LHCN-M2 (cell line): ENCODE measurements at places on chromosomes 3 and 15.
A peak's percentile ranks its signal among the peaks of the same experiment; 100 is the strongest.

DNA sequence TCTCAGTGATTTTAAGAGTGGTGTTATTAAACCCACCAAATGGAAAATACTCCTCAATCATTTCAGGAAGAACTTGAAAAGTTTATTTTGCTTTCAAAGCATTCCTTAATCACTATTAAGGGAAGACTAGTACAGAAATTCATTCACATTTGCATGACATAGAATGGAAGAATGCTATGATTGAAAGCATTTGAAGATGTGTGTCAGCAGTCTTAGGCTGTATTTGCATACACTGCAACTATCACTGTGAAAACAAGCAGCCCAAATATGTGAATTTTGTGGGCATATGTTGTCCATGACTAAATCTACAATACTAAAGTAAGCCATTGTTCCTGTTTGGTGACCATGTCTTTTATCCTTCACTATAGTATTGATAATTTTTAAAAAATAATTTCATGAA, 95.8 kb downstream of the CNTN3 start:
- DNase-seq: no peak

- peak; percentile 22 for DNase-seq
Measured at GRCh38 chr3:163048881-163049280, 1552.3 kb downstream of the OTOL1 start.

DNA sequence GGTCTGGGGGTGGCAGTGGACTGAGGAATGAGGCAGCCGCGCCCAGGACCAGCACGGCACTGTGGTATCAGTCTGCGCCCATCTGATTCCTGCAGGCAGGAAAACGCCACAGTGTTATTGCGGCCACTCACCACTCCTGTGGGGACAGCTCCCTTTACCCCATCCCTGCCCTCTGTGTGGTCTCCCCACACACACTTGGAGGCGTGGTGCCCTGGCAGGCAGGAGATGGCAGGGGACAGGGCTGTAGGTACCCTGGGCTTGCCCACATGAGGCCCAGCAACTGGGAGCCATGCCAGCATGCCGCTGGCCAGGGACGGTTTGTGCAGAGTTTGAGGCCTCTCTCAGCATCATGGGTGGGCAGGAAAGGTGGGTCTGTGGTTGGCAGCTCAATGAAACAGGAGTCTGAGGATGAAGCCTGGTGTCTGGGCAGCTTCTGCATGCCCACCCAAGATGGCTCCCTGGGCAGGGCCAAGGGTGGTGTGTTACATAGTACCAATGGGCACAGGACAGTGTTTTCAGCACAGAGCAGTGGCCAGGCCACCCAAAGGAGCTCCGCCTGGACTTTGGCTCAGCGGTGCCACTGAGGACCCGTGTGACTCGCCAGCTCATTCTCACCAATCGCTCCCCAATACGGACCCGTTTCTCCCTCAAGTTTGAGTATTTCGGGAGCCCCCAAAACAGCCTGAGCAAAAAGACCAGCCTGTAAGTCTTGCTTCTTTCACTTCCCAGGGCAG, 27.2 kb downstream of the ACAA1 start:
- no peak for DNase-seq

DNA sequence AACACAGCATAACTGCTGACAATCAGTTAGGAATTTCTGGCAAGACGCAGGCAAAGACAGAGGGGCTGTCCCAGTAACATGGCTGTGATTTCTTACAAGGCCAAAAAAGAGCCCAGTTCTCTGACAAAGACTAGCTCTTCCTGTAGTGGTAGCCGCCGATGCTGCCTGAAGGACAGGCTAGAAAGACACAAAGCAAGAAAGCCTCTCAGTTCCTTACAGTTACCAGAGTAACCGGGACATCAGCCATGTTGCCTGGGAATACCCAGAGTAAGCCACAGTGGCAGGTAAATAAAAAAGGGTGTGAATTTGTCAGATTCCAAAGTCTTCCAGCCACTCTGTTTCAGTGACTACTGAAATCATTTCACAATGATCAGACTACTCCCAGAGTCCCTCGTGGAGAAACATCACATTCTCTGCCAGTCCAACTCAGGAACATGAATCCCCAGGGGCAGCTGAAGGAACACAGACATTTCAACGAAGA, 493.6 kb upstream of the ADAMTS9 start:
- peak; percentile 21 for DNase-seq

- no peak for DNase-seq
Measured at GRCh38 chr3:142019794-142020320, 129.5 kb downstream of the TFDP2 start.

DNA sequence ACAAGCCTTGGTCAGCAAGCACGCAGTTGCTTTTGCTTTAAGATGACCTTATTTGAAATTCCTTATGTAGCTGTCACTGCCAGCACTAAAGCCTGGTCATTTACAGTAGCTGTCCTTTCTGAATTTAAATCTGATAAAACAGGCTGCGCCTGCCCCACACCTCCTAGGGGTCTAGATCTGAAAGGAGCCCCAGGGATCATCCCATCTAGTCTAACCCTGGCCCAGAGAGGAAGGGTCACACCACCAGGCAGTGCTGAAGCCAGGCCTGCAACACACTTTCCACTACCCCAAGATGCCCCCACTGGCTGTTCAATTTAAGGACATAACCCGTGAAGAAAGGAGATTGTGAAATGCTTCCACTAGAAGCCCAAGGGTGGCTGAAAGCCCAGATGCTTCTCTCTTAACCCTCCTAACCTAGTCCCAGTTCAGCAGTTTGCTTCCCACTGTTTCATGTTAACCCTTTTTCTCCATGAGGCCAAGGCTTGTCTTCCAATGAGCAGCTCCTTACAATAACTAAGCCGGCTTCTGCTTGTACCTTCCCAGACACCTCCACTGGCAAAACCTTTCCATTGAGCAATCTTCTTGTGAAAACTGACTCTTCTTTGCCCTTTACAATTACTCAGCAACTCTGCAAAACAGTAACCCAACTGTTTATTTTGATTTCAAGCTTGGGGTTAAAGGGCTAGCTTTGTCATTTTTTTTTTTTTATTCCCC, 198.9 kb upstream of the LPP start:
- peak; percentile 82 for DNase-seq

DNA sequence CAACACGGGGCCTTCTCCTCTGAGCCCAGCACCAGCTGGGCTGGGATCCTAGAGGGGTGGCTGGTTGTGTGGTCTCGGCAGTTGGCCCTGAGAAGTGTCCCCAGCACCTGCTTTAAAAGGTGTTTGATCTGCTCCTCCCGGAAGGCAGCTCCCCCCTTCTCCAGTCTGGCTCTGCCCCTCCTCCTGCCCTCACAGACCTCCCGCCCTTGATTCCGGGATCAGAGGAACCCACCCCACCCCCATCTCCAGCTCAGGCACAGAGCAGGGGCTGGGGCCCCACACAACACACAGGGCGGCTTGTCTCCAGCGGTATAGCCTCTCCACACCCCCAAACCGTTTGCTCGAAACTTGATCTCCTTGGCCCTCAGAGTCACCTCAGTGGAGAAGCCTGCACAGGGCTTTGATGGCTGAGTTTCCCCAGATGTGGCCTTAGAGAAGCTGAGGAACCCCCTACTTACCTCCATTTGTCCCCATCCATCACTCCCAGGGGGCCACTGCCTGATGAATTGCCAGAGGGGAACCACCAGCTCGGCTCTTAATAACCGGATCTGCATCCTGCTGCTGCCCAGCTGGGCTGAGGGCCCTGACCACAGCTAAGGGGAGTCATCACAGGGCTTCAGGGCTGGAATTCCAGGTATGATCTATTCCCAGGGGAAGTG, 6.4 kb upstream of the STRA6 start:
- DNase-seq: peak; percentile 23

GRCh38 chr15:98071786-98072185, 111.3 kb downstream of the ARRDC4 start:
- DNase-seq: no peak

- no peak for DNase-seq
Measured at GRCh38 chr3:148758303-148758884, 60.7 kb downstream of the AGTR1 start.

- DNase-seq: peak; percentile 63
Measured at GRCh38 chr3:71208211-71209095, 375.1 kb downstream of the FOXP1 start.

DNA sequence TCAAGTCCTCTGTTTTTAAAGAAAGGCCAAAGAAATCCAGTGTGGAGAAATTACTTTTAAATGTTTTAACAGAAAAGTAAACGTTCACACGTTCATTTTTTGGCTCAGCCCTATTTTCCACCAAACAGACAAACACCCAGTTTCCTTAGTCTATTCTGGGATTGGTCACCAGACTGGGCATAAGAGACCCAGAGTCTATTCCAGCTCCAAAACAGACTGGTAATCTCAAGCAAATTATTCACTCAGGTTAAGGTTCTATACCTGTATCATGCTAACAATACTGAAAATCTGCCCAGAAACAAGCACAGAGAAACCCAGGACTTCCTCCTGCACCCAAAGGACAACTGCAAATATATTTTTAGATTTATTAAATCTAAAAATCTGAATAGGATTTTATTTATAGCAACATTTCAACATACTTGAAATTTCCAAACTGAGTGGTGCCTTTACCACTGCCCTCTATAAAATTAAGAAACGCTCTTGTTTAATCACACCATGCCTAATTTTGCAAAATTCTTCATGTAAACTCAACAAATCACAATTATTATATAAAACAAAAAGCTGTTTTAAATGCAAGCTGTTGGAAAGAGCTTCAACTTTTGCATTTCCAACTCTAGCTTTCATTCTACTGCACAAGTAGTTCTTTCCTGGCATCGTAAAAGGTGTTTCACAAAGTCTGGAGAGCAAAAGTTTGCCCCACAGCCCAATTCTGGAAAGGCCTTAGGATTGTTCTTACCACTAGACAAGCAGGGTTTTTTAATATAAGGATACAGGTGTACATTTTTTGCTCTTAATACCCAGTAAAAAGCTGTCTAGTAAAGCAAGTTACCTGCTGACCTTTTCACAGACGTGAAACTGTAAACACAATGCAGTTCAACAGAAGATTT, 18.7 kb downstream of the ZNF148 start:
- no peak for DNase-seq

DNA sequence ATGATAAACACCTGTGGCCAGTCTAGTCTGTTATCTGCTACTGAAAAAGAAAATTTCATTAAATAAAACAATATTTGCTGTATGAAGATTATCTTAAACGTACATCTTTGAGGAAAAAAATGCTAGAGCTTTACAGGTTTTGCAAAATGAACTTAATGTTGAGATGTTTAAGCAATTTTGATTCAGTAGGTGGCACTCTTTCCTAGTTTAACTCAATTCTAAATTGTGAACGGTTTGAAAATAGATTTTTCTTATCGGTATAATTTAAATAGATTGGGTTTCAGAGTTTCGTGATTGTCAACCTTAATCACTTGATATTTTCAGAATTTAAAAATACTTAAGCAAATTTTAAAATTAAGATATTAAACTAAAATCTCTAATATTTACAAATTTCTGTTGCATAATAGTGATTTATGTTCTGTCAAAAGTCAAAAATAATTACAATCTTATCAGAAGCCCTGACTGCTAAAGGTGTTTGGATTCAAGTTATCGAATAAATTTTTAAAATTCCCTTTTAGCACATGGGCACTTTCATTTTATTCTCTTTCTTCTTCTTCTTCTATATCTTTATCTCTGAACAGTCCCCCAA, 7.0 kb upstream of the RNF111 start:
- DNase-seq: peak; percentile 41

DNA sequence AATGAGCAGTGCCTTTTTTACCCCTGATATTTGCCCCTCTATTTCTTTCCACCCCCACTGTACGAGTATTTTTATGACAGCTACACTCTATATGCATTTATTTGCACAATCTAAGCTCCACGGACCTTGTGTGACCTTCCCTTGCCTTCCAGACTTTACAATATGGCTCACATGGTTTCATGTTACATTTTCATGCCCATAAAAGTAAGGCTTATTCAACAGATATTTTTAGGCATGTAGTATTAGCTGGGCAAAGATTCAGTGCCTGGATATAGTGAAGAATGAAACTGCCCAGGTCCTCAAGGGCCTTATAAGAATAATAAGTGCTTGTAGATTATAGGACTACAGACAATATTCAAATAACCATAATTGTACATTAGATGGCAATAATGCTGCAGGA, 481.9 kb upstream of the CNTN4 start:
- no peak for DNase-seq

GRCh38 chr3:118682921-118683320, 351.7 kb downstream of the IGSF11 start:
- DNase-seq: peak; percentile 2

DNA sequence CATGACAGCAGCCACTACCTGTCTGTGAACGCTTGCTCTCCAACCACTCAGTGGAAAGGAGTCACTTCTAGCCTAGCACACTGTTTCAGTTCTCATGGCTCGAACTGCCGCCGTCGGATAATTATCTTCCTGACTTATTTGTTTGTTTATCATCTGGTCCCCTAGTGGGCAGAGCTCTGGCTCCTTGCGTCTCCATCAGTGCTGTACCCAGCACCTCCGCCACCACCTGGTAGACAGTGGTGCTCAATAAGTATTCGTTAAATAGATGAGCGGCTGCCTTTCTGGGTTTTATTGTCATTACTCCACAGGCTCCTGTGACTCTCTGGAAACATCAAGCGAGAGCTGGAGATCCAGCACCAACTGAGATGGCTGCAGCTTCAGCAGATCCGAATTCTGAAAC, 297.5 kb downstream of the NTRK3 start:
- no peak for DNase-seq

- DNase-seq: no peak
Measured at GRCh38 chr3:112579232-112579631, 17.4 kb downstream of the SLC35A5 start.

GRCh38 chr3:88589138-88589537, 439.4 kb downstream of the C3orf38 start:
- peak; percentile 20 for DNase-seq

- no peak for DNase-seq
Measured at GRCh38 chr3:139636511-139636910, 41.3 kb downstream of the NMNAT3 start.

- no peak for DNase-seq
Measured at GRCh38 chr3:13879102-13879945, 547 bp downstream of the WNT7A start.

GRCh38 chr15:74500401-74500800, 39.4 kb upstream of the UBL7 start:
- no peak for DNase-seq

DNA sequence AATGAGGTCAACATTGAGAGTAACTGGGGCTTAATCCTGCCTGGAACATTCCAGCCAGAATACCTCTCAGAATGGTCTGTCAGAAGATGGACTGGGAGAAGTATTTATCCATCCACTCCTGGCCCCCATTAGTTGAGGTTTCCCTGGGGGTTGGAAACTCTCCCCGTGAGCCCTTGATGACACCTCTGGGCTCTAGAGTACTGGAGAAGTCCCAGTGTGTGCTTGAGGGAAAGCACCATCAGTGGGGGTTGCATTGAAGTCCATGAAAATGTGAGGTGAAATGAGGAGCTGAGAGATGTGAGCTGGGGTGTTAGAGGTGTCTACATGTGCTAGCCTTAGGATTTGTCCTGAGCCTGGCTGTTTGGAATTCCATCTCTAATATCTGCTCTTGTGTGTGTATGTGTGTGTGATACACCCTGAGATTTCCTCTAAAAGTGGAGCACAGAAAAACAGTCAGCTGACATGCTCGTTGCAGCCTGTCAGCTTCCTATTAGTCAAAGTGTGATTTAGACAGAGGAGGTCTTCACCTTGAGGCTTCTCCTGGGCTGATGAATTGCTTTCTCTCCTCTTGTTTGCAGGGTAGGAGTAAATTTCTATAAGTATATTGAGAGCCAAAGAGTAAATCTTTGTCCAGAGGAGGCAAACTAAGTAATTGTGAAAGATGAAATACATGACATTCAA, 67.6 kb downstream of the NR1D2 start:
- no peak for DNase-seq

GRCh38 chr3:28328188-28329151, 20.1 kb upstream of the ZCWPW2 start:
- DNase-seq: peak; percentile 22
